ENCODE measurements at places on chromosomes 16 and 17. TPM values are rescaled to one million over a fixed set of nuclear protein-coding genes. Genes with fewer than 3 reads are reported as not detected.

DNA sequence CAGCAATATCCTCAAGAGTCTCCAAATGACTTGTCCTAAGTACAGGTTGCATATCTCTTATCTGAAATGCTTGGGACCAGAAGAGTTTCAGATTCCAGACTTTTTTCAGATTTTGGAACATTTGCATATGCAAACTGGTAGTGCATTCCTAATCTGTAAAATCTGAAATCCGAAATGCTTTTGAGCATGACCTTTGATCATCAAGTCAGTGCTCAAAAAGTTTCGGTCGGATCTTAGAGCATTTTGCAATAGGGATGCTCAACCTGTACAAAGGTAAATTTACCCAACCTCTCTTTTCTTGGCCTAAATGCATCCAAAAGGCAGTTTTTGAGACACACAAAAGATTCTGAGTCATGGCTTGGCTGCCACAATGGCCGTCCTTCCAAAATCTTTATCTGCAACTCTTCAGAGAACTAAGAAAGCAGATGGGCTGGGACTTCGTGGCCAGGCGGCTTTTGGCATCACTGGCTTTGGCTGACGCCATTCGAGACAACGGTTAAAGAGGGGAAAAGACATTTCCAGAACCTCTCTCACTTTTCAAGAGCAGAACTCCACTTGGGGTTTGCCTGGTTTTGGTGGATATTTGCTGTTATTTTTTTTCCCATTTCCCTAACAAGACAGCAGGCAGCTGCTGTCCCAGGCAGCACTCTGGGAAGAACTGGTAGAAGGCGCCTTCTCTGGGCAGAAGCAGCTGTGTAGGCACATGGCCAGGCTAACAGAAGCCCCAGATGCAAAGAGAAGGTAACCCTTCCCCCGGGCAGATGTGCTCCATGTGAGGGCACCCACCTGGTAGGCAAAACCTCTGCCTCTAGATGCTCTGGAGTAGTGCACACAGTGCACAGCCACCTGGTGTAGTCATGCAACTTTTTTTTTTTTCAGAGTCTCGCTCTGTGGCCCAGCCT is 8.9 kb downstream of the CPPED1 start:
- no peak for DNase-seq
- H3K27ac ChIP-seq: no peak overlapping the region
- H3K4me1 ChIP-seq: no peaks in the 10 kb centered on the region
- H3K36me3 ChIP-seq: no peaks in the 10 kb centered on the region
- H3K27me3 ChIP-seq: no peaks in the 10 kb centered on the region

- H3K36me3 ChIP-seq: peaks cover 3% of the 10 kb centered on the region
- H3K4me1 ChIP-seq: peaks cover 29% of the 10 kb centered on the region
- no peaks in the 10 kb centered on the region for H3K27me3 ChIP-seq
- peak overlapping the region; percentile 60 for H3K27ac ChIP-seq
- no peak for DNase-seq
- H3K4me3 ChIP-seq: no peak overlapping the region
Observed at GRCh38 chr17:67629971-67630320, 87.8 kb upstream of the NOL11 start.

- no peak for DNase-seq
- no peak overlapping the region for H3K4me3 ChIP-seq
- no peak overlapping the region for H3K27ac ChIP-seq
- H3K27me3 ChIP-seq: no peaks in the 10 kb centered on the region
Observed at GRCh38 chr17:72696721-72697120, 395.8 kb downstream of the SLC39A11 start.

GRCh38 chr17:64200080-64201032 is 62.7 kb downstream of the TEX2 start:
- H3K4me3 ChIP-seq: no peak overlapping the region
- H3K4me1 ChIP-seq: peaks cover 11% of the 10 kb centered on the region
- no peak overlapping the region for H3K27ac ChIP-seq
- DNase-seq: no peak

DNA sequence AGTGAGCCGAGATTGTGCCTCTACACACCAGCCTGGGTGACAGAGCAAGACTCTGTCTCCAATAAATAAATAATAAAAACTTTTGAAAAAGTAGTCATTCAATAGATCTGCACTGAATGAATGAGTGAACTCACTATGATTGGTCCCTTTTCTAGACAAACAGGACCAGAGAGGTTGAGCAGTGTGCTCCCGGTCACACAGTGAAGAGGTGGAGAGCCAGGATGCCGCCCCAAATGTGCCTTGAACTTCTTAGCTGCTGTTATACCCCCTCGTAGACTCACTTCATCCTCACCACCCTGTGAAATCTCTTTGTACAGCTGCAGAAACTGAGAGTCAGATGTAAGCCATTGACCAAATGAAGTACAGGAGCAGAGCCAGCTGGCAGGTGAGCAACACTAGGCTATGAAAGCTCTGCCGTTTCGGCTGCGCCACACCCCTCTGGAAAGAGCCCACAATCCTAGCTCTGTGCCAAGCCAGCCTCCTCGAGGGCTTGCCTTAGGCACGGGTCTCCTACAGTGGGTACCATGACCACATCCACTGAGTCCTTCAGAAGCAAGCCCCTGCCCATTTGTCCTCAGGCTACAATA is 7.8 kb upstream of the KIAA0513 start:
- no peak for DNase-seq
- no peak overlapping the region for H3K4me3 ChIP-seq
- H3K36me3 ChIP-seq: no peaks in the 10 kb centered on the region
- no peaks in the 10 kb centered on the region for H3K27me3 ChIP-seq

- DNase-seq: no peak
- no peaks in the 10 kb centered on the region for H3K27me3 ChIP-seq
- H3K36me3 ChIP-seq: no peaks in the 10 kb centered on the region
Observed at GRCh38 chr16:28531777-28532744, 6.7 kb downstream of the NUPR1 start.

Gene GRAPL
- 2.1 TPM for total RNA-seq

Gene IRX5
- total RNA-seq: 0.52 TPM

Gene ZP2
- not detected for total RNA-seq

Gene PDILT
- total RNA-seq: not detected

GRCh38 chr17:3655766-3656165 is 12.6 kb downstream of the TAX1BP3 start:
- no peak overlapping the region for H3K4me3 ChIP-seq
- no peak overlapping the region for H3K27ac ChIP-seq
- no peaks in the 10 kb centered on the region for H3K36me3 ChIP-seq
- H3K27me3 ChIP-seq: no peaks in the 10 kb centered on the region

Gene HSD17B2
- not detected for total RNA-seq

GRCh38 chr16:531494-532125 is 4.1 kb downstream of the CAPN15 start:
- peaks cover 31% of the 10 kb centered on the region for H3K4me1 ChIP-seq
- no peak overlapping the region for H3K27ac ChIP-seq
- H3K4me3 ChIP-seq: no peak overlapping the region
- no peak for DNase-seq

GRCh38 chr16:84746875-84747274 is 47.1 kb downstream of the USP10 start:
- H3K27ac ChIP-seq: no peak overlapping the region
- H3K4me3 ChIP-seq: no peak overlapping the region
- peaks cover 13% of the 10 kb centered on the region for H3K4me1 ChIP-seq
- DNase-seq: no peak
- no peaks in the 10 kb centered on the region for H3K27me3 ChIP-seq

- H3K27ac ChIP-seq: peak overlapping the region; percentile 97
- H3K27me3 ChIP-seq: no peaks in the 10 kb centered on the region
- DNase-seq: peak; percentile 93
- H3K4me1 ChIP-seq: peaks cover 83% of the 10 kb centered on the region
- peaks cover 13% of the 10 kb centered on the region for H3K36me3 ChIP-seq
Observed at GRCh38 chr17:48051706-48052486, 3.7 kb downstream of the NFE2L1 start.

DNA sequence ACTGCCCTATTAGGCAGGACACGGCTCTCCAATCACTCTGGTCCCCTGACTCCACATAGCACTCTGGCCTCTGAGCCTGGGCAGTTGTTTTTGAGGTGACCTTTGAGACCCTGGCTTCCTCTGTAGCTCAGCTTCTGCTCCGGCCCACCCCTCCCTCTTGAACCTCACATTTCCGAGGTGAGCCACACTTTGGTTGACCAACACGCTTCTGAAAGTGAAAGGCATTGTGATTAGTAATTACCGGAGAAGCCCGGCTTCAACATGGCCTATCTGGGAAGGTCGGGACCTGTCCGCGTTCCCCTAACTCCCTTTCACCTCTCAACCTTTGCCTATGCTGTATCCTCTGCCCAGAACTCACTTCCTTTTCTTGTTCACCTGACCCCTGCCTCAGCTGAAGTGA is 10.3 kb upstream of the ITGAX start:
- no peaks in the 10 kb centered on the region for H3K4me1 ChIP-seq
- no peaks in the 10 kb centered on the region for H3K27me3 ChIP-seq
- no peak for DNase-seq
- no peak overlapping the region for H3K27ac ChIP-seq

DNA sequence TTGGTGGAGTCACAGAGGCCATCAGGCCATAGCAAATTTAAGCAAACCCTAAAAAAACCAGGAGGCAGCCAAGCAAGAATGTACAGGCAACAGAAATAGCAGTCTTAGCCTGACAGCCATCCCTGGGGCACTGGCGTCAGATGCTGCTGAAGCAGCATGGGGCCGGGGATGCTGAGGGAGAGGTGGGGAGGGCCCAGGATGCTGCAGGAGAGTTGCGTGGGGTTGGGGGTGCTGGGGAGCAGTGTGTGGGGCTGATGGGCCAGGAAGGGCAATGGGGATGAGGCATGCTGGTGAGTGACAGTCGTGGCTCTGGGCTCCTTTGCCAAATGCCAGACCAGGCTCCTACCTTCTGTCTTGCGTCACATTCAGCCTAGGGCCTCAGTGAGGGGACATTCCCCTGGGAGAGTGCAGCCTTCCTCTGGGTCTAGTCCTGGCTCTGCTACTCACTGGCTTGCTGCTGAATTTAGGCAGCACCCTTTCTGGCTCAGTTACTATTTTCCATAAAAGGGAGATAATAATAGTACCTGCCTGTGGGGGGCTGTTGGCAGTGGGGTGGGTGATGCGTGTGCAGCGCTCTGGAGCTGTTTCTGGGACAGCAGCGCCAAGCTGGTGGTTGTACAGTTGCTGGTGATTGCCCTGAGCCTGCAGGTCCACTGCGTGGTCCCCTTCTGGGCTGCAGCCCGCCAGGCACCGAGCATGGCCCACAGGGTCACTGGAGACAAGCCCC is 88.1 kb downstream of the AMFR start:
- no peaks in the 10 kb centered on the region for H3K27me3 ChIP-seq
- H3K4me1 ChIP-seq: no peaks in the 10 kb centered on the region
- H3K27ac ChIP-seq: no peak overlapping the region
- H3K36me3 ChIP-seq: no peaks in the 10 kb centered on the region

DNA sequence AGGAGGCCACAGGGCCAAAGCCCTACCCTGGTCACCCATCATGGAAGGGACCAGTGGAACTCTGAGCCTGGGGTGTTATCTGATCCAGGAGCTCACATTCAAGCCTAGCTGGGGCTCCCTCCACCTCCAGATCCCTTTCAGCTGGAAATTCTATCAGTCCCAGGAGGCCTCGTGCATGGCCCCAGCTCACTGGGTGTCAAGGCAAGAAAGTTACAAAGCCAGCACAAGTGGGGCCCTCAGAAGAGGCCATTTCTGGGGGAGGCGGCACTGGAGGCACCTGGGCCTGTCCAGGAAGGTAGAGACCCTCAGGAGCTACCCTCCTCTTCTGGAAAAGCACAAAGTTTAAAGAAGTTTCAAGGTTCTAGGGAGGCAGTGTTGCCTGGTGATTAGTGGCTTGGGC is 4.8 kb downstream of the CA7 start:
- peaks cover 20% of the 10 kb centered on the region for H3K4me1 ChIP-seq
- no peak for DNase-seq
- H3K36me3 ChIP-seq: no peaks in the 10 kb centered on the region
- H3K27me3 ChIP-seq: peaks cover 15% of the 10 kb centered on the region
- no peak overlapping the region for H3K4me3 ChIP-seq
- H3K27ac ChIP-seq: no peak overlapping the region

GRCh38 chr17:624341-624860 is 90.2 kb downstream of the VPS53 start:
- no peak for DNase-seq
- peaks cover 17% of the 10 kb centered on the region for H3K36me3 ChIP-seq
- H3K27ac ChIP-seq: peak overlapping the region; percentile 73
- H3K27me3 ChIP-seq: no peaks in the 10 kb centered on the region

DNA sequence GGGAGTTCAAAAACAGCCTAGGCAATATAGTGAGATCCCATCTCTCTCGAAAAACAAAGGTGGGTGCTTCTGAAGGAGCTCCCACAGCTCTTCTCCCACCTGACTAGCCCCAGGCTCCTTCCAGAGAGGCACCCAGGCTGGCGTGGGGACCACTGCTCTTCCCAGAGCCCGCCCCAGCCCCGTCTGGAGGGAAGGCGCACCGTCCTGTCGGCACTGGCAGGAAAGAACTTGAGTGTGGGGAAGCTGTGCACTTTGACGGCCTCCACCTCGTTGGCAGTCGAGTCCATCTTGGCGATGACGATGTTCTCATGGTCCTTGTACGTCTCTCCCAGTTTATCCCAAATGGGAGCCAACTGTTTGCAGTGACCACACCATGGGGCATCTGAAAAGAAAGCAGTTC is 10.5 kb upstream of the PPP1R27 start:
- peaks cover 82% of the 10 kb centered on the region for H3K36me3 ChIP-seq
- H3K27me3 ChIP-seq: no peaks in the 10 kb centered on the region
- H3K4me1 ChIP-seq: peaks cover 5% of the 10 kb centered on the region

Gene TCAP
- total RNA-seq: 2.1 TPM

DNA sequence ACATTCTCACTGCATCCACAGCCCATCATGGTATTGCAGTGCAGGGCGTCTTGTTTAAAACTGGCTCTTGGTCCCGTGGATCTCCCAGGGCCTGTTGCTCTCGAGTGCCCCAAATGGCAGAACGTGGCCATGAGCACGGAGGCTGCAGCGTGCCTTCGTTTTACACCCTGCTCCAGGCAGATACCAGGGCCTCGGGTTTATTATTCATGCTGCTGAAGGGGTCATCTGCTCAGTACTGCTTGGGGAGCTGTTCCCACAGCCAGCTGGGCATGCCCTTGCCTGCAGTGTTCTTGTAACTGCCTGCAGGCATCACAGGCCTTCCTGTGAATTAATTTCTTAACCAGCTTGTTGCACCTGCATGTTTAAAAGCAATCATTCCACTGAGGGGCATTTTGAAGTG is 129.7 kb upstream of the CHMP6 start:
- no peak overlapping the region for H3K4me3 ChIP-seq
- H3K27ac ChIP-seq: no peak overlapping the region
- H3K4me1 ChIP-seq: peaks cover 15% of the 10 kb centered on the region
- peaks cover 7% of the 10 kb centered on the region for H3K36me3 ChIP-seq

Gene KRTAP17-1
- not detected for total RNA-seq

All from esophagus muscularis mucosa (tissue), 4 donors.